ENCODE measurements at places on chromosomes 1 and 21.

DNA sequence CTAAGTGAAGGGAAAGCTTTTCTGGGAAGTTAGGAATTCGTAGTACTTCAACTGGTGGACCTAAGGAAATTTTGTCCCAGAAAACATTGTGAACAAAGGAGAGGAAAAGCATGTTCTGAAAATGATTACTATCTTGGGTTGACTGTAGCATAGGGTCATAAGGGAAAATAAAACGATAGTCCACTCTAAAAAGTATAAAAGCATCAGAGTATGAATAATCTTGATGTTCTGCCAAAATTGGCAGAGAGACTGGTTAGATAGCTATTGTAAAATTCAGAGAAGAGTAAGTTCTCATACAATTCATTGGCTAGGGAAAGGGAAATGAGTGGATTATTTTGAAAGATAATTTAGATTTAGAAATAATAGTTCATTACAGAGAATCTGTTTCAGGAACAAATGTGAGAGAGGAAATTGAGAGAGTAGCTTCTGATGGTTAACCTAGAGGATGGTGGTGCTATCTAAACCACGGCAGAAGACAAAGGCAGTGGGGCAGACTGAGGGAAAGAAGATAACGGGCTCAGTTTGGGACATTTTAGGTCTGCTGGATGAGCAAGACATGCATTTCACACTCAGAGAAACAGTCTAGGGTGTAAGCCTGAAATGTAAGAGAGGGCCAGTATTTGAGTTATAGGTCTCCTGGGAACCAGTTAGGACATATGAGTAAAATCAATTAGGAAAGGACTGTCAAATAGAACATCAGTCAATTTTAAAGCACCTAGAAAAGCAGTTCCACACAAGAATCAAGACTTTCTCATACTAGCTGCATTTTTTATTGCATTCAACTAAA lies 799.3 kb upstream of the CXADR start:
- no peak overlapping the region for H3K4me3 ChIP-seq
- H3K27ac ChIP-seq, result no peak overlapping the region
- H3K4me1 ChIP-seq, result no peaks in the 10 kb centered on the region
- DNase-seq, result no peak

DNA sequence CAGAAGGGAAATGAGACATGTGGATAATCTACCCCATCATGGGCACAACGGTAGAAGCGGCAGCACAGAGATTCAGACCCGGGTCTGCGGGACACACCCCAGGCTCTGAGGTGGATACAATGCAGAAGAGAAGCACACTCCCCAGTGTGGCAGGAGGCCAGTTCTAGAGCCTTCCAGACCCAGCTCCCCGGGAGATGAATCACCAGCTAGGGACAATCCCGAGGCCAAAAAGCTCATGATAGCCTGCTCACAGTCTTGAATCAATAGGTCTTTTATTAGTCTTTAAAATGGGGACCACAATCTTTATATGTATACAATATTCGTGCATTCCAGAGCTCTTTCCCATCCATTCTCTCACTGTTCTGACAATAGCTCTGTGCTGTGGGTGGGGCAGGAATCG lies 57.3 kb upstream of the DIRAS3 start:
- no peak for DNase-seq
- H3K4me1 ChIP-seq, result no peaks in the 10 kb centered on the region
- no peaks in the 10 kb centered on the region for H3K27me3 ChIP-seq
- no peak overlapping the region for H3K27ac ChIP-seq
- H3K36me3 ChIP-seq, result no peaks in the 10 kb centered on the region

DNA sequence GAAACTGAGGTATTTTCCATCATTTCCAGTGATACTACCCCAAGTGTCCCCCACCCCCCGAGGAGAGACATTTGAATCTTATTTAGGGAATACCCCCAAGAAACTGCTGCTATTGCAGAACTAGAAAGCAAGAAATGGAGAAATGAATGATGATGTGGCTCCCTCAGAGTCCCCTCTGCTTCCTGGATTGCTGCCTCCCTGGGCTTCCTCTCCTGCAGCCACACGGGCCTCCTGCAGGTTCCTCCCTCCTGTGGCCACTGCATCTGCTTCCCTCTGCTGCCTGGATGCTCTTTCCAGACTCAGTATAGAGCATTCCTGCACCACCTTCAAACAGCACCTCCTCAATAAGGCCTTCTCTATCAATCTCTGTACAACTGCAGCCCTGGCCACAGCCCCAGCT lies 69.3 kb downstream of the SLC25A24 start:
- H3K36me3 ChIP-seq, result no peaks in the 10 kb centered on the region
- DNase-seq, result no peak
- H3K4me1 ChIP-seq, result no peaks in the 10 kb centered on the region
- H3K27me3 ChIP-seq, result no peaks in the 10 kb centered on the region
- no peak overlapping the region for H3K27ac ChIP-seq
- H3K4me3 ChIP-seq, result no peak overlapping the region

DNA sequence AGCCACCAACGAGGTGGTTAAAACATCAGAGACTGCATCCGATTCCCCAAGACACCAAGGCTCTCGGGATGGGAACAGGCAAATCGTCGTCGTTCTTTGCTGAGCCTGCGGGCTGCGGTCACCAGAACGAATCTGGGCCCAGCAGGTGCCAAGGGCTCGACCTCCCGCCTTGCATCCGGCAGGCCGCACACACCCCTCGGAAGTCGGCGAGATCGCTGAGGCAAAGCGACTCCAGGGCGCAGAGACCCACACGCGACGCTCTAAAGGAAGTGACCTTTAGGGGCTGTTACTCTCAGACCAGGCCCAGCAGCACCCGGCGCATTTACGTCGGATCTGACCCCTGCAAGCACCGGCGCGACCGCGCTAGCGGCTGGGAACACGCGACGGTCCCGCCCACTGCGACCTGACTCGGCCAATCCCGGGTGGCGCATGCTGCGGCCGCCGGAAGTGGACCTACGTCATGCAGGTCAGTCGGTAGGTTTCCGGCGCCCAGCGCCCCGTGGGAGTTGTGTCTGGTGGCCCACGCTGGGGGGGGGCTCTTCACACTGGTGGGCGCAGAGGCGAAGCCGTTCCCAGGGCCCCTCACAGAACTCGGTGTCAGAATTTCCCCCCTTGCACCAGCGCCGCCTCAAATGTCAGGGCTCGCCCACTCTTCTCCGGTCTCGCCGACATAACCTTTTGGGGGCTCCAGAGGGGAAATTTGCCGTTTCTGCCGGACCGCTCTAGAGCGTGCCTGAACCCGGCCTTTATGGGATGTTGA lies 7.5 kb upstream of the PARK7 start:
- H3K4me3 ChIP-seq, result peak overlapping the region; percentile 77
- H3K27ac ChIP-seq, result peak overlapping the region; percentile 86
- H3K4me1 ChIP-seq, result no peaks in the 10 kb centered on the region
- peak; percentile 94 for DNase-seq
- no peaks in the 10 kb centered on the region for H3K27me3 ChIP-seq

GRCh38 chr21:35504277-35504676 lies 455.2 kb upstream of the RUNX1 start:
- no peaks in the 10 kb centered on the region for H3K4me1 ChIP-seq
- H3K4me3 ChIP-seq, result no peak overlapping the region
- no peak overlapping the region for H3K27ac ChIP-seq
- DNase-seq, result no peak

- no peak for DNase-seq
- H3K27me3 ChIP-seq, result no peaks in the 10 kb centered on the region
- no peaks in the 10 kb centered on the region for H3K36me3 ChIP-seq
- no peak overlapping the region for H3K4me3 ChIP-seq
- H3K4me1 ChIP-seq, result no peaks in the 10 kb centered on the region
- H3K27ac ChIP-seq, result no peak overlapping the region
Measured at GRCh38 chr21:39502631-39503030, 50.9 kb downstream of the SH3BGR start.

GRCh38 chr21:38995731-38996130 lies 187.5 kb downstream of the PSMG1 start:
- no peaks in the 10 kb centered on the region for H3K36me3 ChIP-seq
- H3K4me1 ChIP-seq, result no peaks in the 10 kb centered on the region

DNA sequence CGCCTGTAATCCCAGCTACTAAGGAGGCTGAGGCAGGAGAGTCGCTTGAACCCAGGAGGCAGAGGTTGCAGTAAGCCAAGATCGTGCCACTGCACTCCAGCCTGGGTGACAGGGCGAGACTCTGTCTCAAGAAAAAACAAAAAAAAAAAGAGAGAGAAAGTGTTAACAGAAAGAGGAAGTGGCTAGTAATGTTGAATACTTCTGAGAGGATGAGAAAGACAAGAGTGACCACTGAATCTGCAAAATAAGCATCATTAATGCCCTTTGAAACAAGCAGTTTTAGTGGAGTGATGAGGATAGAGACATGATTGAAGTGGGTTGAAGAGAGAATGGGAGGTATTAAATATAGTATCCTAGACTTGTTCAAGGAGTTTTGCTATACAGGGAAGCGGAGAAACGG lies 11.7 kb downstream of the MPZ start:
- no peak overlapping the region for H3K27ac ChIP-seq
- H3K4me3 ChIP-seq, result no peak overlapping the region

DNA sequence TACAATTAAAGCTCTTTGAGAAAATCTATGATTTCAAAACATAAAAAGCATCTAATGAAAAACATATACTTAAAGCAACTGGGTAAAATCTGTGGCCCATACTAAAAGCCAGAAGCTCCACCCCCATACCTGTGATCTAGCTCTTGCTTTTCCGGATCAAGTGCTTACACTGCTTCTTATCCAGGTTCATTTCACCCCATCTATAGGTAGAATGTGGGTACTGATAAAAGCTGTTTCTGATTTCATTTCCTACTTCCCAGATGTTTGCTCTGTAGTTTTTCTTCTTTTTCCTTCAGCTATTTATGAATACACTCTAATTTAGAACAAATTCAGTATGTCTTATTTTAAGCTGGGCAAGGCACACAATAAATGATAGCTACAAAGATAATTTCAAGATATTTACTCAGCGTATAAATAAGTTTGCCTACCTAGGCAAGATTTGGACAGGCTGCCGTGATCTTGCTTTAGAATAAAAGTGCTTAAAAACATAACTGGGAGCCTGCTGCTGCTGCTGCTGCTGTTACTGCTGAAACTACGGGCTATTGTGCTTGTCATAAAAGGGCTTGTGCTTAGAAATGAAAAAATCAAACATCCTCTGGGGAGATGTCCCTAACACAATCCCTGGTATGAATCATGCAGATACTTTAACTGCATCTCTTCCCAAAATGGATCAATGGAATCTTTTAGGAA lies 2.1 kb downstream of the SIPA1L2 start:
- H3K36me3 ChIP-seq, result no peaks in the 10 kb centered on the region
- H3K27me3 ChIP-seq, result no peaks in the 10 kb centered on the region

DNA sequence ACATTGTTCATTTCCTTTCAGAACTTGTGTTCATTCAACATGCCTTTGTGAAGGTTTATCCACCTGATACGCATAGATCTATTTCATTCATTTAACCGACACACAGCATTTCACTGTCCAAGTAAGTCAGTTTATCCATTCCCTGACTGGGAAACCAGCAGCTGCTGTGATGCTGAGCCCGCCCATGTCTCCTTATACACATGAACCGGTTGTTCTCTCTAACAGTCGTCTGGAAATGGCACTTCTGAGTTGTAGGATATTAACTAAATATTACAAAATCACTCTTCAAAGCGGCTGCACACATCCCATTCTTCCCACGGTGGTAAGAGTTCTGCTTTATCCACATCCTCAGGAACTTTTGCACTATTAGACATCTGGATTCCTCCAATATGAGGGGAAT lies 71.1 kb downstream of the NPHP4 start:
- no peak overlapping the region for H3K27ac ChIP-seq
- H3K27me3 ChIP-seq, result no peaks in the 10 kb centered on the region
- no peaks in the 10 kb centered on the region for H3K4me1 ChIP-seq
- H3K4me3 ChIP-seq, result no peak overlapping the region

DNA sequence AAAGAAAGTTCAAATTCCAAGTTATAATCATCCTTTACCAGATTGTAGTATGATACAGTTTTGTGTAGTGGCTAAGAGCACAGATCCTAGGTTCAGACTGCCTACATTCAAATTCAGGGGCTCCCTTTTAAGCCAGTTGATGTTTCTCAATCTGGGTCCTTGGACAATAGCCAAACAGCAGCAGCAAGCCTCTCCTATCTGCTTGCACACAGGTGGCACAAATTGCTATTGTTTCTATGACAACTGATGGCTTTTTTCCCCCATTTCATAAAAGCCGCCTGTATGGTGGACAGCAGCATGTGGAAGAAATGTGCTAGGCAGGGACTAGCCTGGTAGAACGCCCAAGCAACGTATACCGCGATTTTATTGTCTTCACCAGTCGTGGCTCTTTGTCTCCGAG lies 76.5 kb downstream of the S1PR1 start:
- no peaks in the 10 kb centered on the region for H3K4me1 ChIP-seq
- H3K27ac ChIP-seq, result no peak overlapping the region
- DNase-seq, result no peak
- H3K4me3 ChIP-seq, result no peak overlapping the region
- no peaks in the 10 kb centered on the region for H3K36me3 ChIP-seq

DNA sequence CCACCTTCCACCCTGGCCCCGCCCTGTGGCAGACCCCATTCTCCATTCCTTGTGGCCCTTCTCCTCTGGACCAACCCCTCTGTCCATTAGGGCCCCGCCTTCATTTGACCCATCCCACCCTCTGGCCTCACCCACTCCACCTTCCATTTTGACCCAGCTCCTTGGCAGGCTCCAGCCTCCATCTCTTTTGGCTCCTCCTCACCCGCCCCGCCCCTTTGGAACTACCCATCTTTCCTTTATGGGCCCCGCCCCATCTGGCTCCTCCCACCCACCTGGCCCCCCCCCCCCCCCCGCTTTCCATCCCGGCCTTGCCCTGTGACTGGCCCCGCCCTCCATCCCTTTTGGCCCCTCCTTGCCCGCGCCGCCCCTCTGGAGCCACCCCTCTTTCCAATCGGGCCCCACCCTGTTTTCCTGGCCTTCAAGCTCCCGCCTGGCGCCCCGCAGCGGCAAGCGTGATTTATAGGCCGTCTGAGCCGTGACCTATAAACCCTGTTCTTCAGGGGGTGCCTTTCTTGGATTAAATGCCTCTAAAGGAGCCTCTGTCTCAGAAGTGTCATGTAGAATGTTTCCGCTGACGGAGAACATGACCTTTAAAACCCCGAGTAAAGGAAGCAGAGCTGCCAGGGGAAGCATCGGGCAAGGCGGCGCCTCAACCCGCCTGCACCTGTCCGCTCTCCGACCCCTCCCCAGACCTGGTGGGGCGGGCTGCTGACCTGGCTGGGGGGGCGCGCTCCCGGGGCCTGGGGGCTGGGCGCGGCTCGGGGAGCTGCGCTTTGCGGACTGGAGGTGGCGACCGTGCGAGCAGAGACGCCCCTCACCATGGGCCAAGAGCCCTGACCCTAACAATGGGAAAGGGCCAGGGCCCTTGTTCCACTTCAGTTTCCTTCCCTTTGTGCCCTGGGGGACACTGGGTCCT lies 178.0 kb downstream of the CAMTA1 start:
- no peaks in the 10 kb centered on the region for H3K27me3 ChIP-seq
- H3K27ac ChIP-seq, result no peak overlapping the region
- H3K4me3 ChIP-seq, result peak overlapping the region; percentile 1
- H3K36me3 ChIP-seq, result no peaks in the 10 kb centered on the region
- DNase-seq, result no peak
